Stimulated activated naive CD8-positive, alpha-beta T cell treated with anti-CD3 and anti-CD28 coated beads, Interleukin-15, Interleukin-2, amounts not matched to agents 100 U/mL and 50 U/mL, for 24 hours (primary cell): ENCODE measurements at places on chromosomes 11 and 22.

DNA sequence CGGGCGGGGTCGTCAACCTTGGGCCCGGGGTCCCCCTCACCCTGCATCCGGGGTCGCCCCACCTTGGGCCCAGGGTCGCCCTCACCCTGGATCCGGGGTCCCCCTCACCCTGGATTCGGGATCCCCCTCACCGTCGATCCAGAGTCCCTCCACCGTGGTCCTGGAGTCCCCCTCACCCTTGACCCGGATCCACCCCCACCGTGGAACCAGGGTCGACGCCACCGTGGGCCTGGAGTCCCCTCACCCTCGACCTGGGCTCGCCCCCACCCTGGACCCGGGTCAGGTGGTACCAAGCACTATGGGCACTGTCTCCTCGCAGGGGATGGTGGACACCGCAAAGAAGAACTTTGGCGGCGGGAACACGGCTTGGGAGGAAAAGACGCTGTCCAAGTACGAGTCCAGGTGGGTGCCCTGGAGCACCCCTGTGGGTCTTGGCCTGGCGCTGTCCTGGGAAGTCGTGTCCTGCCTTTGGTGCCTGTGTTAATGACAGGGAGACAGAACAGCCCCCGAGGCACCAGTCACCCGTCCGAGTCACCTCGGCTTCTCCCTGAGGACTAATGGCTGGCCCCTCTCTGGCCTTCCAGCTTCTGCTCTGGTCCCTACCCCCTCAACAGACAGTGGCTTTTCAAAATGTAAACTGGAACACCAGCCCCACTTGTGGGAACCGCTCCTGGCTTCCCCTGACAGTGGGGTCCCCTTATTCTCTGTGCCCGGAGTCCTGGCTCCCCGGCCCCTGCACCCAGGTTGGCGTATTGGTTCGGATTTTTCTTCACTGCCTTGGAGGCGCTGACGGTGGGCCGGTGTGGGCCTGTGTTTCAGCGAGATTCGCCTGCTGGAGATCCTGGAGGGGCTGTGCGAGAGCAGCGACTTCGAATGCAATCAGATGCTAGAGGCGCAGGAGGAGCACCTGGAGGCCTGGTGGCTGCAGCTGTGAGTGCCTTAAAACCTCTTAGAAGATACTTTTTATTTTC lies 762 bp downstream of the CRELD2 start:
- no peak for DNase-seq

DNA sequence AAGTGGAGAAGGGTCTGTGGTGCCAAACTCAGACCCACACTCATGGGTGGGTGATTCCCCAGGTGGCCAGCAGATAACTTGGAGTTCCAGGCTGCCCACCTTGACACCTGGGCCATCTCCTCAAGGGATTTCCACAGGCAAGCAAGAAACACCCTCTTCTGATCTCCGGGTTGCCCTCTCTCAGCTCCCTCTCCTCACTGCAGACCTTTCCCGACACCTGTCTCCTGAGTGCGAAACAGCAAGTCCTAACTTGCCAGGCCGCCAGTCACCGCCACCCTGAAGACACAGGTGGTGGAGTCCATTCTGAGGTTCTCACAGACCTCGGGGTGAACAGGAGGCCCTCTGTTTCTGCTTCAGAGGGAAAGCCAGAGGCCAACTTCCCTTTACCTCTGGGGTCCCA lies 16.6 kb downstream of the GALNT18 start:
- no peak for DNase-seq

GRCh38 chr11:73233211-73233610 lies 15.1 kb downstream of the P2RY2 start:
- DNase-seq: no peak

DNA sequence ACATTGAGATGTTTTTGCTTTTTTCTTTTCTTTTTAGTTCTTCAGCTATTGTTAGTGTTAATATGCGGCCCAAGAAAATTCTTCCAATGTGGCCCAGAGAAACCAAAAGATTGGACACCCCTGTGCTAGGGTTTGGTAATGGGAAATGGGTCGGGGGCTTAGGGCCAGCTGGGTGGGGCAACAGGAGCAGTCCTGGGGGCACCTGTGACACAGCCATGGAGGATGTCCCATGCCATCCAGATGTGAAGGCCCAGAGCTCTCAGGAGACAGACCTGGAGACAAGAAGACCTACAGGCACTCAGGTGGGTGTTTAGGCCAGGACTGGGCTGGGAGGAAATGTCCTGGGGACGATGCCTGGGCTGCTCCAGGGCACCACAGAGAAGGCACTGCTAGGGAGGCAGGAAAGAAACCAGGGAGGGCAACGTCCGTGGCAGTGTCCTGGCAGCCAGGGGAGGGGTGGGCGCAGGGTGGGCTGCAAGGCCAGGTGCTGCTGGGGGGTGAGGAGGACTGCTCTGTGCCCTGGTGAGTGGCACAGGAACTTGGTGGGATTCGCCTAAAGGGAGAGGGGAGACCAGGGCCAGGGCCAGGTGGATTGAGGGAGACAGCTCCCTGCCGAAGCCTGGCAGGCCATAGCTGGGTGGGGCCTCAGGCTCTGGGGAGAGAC lies 21.4 kb downstream of the RELT start:
- no peak for DNase-seq

GRCh38 chr11:132072044-132072857 lies 701.8 kb downstream of the NTM start:
- DNase-seq: no peak
